HepG2 (cell line): ENCODE measurements at places on chromosomes 7 and 10. TPM values are rescaled to one million over a fixed set of nuclear protein-coding genes. Genes with fewer than 3 reads are reported as not detected.

GRCh38 chr7:11847336-11847735 is 15.3 kb upstream of the THSD7A start:
- DNase-seq = no peak

DNA sequence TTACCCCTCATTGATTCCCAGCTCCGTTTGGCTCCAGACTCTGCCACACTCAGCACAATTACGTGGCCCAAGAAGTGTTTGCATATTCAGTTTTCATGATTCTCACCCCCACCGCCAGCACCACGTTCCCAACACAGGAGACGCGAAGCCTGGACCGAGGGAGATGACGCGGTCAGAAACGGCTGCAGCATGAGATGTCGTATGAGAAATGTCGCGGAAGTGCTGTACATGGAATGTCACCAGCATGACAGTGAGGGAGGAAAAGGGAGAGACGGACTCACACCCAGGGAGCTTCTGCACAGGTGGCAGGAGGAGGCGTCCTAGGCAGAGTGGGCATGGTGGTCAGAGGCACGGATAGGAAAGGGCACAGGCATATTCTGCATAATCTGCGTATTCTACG is 188.3 kb downstream of the WDR37 start:
- no peak for DNase-seq

- no peak for DNase-seq
Observed at GRCh38 chr10:124127965-124128810, 34.8 kb upstream of the CHST15 start.

DNA sequence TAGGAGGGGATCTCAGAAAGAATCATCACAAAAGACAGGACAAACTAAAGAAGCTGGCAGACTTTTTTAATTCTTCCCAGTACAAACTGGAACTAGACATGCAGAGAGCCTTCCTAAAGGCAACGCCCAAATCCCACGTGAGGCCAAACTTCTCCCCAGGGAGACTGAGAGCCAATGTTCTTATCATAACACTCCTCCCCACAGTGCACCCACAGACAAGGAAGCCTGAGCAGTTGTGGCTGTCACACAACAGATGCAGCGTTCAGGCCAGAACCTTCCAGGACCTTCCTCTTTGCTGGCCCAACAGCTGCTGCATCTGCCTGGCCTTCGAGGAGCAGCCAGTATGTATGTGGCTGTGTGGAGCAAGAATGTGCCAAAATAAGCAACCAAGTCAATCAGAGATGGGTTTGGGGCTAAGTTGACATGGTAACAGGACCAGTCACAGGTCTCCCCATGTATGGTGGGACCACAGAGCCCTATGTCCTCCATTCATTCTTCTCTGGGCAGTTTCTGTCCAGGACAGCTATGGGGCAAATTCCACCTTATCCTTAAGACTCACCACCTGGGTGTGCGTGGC is 34.9 kb downstream of the SRPK2 start:
- no peak for DNase-seq

- DNase-seq = no peak
Observed at GRCh38 chr7:134024739-134025138, 102.4 kb upstream of the LRGUK start.

GRCh38 chr10:96655461-96656197 is 64.7 kb downstream of the PIK3AP1 start:
- DNase-seq = no peak

The NOS3 gene
- 3.7 and 4.8 TPM in 2 replicates for total RNA-seq
